ENCODE measurements at places on chromosomes 7 and 10.

GRCh38 chr7:16430133-16430532, 8.8 kb upstream of the CRPPA start:
- no peak for DNase-seq

DNA sequence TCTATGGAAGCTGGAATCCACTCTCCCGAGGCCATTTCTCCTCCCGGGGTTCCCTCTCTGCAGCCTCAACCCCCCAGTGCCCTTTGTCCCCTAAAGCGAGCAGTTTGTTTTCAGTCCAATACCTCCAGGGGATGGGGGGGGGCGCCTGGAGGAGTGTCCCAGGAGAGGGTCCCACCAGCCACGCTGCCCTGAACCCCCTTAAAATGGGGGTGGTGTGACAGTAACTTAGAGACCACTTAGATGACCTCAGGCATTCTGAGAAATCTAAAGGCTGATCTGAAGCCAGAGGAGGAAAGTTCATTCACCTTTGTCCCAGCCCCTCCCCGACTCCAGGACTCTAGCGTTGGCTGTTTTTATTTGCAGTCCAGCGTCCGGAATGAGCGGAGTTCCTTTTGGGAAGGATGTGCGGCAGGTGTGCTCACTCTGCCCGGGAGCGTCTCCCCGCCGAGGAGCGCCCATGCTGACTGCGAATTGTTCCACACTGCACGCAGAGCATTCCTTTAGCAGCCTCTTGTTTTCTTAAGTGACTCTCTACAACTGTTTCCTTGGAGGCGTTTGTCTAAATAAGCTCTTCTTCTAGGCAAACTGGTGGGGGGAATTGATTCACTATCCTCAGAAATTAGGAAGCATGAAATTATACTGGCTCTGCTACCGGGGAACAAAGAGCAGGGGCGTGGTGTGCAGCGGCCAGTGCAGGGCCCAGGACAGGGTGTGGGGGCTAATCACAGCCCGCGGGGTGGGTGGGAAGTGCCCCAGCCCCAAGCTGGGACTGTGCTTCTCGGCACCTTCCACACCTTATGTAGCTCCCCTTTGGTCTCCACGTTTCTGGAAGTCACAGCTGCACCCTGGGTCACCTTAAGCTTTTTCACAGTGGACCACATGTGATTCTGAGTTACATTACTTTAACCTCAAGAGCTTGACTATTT, 46.3 kb downstream of the SYPL1 start:
- no peak for DNase-seq

DNA sequence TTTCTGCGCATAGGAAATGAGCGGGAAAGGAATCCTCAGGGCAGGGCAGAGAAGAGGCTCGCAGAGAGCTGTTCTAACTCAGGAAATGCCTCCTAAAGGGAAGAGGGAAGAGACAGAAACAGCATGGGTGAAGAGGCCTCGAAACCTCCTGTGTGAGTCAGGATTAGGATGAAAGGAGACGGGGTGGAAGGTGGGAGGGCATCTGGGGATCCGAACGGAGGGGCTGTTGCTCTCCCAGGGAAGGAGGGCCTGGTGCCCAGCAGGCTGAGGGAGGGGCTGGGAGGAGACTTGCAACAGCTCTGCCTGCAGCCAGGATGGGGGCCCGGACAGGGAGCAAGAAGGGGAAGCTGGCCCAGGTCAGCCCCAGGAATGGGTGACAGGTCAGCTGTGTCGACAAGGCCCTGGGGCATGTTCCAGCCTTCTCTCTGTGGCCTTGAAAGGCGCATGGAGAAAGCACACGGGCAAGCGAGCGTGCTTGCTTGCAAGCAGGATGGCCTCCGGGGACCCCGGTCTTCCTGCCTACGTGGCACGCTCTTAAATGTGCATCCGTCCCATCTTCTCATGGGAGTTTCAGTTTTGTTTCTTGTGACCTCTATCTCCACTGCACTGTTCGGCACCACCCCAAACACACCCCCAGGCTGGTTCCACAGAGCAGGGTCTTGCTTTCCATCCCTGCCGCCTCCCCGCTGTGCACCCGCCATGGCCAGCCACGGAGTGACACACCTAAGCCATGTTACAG, 63.5 kb downstream of the HIPK2 start:
- DNase-seq: no peak

DNA sequence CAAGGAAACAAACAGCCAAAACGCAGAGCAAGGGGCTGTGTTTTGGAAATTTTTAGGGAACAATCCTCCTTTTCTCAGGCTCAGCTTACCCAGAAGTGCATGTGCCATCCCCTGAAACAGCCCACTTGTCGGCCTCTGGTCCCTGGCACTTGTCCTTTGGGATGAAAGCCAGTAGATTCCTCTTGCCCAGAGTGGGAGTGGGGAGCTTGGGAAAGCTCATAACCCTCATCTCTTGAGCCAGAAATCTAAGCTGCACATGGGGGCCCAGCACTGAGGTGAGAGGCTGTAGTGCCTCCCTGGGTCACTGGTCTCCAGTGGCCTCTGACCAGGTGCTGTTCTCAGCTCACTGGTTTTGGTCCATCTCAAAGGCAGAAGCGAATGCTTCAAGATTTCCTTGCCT, 150.3 kb downstream of the RNF216 start:
- DNase-seq: no peak

DNA sequence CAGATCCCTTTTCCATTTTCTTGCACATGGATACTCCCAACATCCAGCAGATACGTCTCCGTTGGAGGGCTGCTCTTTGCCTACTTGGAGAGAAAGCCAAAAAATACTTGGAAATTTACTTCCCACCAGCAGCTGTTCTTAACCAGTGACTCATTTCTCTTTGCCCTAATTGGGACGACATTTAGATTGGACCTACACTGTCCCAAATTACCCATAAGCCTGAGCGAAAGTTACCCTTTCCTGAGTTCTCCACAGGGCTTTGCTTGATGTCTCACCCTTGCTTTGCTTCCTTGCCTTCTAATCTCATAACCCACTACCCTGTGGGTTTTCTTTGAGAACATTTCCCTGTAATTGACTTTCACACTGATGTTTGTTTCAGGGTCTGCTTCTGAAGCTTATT, 48.1 kb downstream of the SAMD8 start:
- no peak for DNase-seq

All from fibroblast of skin of left quadriceps (primary cell).